ENCODE measurements at places on chromosomes 1 and 21.

DNA sequence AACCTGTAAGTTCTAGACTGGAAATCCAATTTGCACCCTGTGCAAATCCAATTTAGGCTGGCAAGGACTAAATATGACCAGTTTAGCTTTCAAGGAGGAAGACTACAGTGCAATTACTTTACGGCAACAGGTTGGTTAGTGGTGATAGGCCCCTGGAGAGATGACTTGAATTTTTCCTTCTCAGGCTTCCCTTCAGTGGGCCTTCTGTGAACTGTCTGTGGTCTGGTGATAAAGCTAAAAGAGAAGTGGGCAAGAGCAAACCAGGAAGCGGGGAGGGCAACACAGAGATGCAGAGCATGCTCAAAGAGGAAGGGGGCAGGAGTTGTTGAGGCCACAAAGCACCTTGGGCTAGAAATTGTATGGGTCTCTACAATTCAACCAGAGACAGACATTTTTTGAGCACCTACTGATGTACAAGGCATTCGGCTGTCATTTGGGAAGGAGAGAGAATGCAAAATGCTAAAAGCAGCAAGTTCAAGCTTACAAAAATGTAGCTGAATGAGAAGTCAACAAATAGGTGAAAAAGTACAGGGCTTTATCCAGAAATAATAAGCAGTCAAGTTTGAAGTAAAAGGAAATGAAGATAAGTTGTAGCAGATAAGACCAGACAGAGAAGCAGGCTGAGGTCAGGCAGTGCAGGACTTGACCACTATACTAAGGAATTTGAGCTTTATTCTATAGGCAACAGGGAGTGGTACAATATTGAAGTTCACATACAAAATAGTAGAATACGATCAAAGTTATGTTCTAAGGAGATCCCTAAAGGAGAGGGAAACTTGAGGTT, 23.9 kb downstream of the INPP5B start:
- no peak for DNase-seq

- DNase-seq, result no peak
Observed at GRCh38 chr1:161691846-161692245, 15.2 kb upstream of the FCRLA start.

- DNase-seq, result no peak
Observed at GRCh38 chr1:216453777-216454176, 30.5 kb upstream of the USH2A start.

- peak; percentile 23 for DNase-seq
Observed at GRCh38 chr1:27402349-27402754, 9.9 kb downstream of the GPR3 start.

DNA sequence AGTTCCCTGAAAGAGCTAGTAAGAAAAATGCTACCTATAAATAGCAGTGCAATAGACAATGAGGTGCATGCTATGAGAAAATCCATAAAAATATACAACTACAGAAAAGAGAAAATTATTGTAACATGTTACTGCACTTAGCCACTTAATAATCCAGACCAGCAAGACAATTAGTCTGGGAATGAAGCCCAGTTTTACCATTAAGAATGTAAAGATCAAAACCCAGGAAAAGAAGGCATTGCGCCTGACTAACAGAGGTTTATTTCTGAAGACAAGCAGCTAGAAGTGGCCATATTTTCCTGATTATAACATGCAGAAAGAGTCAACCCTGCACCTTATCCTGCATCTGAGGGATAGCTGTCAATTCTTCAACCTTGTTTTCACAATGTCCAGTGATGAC, 276.4 kb upstream of the PRMT6 start:
- no peak for DNase-seq

GRCh38 chr1:162912061-162912667, 51.2 kb upstream of the CCDC190 start:
- DNase-seq, result no peak

GRCh38 chr1:45629035-45629434, 5.2 kb upstream of the CCDC17 start:
- DNase-seq, result no peak

DNA sequence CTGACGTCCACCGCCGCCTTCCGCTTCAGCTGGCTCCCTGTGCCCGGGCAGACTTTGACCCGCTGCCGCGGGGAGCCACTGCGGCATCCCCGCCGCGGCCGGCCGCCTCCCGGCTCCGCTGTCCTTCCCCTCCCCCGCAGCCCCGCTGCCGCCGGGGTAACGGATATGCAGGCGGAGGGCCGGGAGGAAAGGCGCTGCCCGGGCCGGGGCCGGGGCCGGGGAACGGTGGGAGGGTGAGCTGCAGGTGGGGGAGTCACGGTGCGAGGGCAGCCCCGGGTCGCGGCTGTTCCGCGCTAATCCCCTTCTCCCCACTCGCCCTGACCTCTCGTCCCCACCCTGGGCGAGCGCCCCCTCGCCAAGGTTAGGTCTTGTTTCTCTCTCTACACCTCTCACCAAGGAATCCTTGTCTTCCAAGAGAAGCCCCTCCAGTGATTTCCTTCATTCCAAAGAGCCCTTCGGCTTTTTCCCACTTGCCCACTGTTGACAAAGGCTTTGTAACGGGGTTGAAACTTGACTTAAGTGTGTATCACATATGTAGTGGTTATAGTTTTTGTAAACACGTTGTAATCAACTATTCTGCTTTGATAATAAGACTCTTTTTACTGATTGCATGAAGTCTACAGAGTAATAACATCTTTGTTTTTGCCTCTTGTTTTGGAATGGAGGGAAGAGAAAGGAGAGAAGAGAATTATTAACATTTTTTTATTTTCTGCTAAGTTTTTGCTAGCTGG, 669 bp downstream of the XPR1 start:
- peak; percentile 50 for DNase-seq

GRCh38 chr1:204102739-204103430, 30.0 kb downstream of the SOX13 start:
- DNase-seq, result no peak

DNA sequence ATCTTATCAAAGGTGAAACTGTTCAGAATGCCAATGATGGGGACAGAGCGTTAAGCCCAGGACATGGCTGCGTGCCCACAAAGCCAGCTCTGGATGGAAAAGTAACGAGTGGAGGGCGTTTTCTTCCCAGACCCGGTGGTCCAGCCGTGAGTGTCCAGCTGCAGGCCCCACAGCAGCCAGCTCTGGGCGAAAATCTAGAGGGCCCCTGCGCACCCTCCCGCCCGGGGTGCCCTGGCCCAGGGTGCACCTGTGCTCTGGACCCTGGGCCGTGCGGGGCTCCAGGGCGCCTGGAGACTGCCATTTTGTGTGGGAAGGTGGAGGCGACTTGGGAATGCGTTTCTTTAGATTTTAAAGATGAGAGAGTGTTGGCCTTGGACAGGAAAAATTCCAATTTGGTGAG, 58.8 kb downstream of the SKI start:
- no peak for DNase-seq

DNA sequence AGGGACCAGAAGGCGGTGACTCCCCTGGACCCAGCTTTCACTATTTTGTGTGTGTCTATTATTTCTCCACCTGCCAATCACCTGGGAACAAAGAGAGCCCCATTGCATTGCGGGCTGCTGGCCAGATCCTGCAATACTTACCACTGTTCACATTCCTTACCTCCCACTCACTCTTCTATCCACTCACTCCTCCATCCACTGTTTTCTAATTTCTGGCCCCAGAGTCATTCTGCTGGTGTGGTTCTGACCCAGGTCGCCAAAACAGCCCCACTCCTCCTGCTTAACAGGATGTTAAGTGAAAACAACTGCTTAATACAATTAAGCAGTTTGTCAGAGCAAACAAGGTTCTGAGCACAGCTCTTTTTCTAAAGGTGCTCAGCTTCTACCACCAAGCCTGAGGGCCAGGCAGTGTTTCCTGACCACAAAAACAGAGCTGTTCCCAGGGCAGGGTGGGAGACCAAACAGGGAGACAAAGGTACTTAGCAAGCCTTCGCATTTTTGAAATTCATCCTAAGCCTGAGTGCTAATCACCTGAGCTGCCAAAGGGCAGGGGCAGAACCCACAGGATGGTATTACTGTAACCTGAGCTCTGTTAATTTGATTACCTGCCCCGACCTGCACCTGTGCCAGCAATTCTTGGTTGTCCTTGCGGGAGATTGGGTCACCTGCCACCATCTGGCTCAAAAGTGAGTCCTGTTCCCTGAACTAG, 38.5 kb upstream of the EFCAB14 start:
- no peak for DNase-seq

- DNase-seq, result no peak
Observed at GRCh38 chr1:167644551-167644950, 14.5 kb downstream of the RCSD1 start.

DNA sequence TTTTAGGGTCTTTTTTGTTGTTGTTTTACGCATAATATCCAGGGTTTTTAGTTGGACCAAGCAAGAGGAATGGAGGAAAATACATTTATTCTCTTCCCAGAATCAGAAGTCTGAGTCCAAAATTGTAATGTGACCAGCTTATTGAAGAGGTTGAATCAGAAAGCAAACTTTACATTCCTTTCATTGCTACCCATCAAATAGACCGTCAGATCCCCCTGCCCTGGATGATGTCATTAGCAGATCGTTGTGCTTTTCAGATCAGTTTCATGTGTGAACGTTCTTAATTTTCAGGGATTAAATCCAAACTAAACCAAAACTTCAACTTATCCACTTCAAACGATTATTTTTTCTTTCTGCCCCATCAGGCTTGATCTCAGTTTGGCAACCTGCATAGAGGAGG, 85.7 kb upstream of the NGF start:
- no peak for DNase-seq

DNA sequence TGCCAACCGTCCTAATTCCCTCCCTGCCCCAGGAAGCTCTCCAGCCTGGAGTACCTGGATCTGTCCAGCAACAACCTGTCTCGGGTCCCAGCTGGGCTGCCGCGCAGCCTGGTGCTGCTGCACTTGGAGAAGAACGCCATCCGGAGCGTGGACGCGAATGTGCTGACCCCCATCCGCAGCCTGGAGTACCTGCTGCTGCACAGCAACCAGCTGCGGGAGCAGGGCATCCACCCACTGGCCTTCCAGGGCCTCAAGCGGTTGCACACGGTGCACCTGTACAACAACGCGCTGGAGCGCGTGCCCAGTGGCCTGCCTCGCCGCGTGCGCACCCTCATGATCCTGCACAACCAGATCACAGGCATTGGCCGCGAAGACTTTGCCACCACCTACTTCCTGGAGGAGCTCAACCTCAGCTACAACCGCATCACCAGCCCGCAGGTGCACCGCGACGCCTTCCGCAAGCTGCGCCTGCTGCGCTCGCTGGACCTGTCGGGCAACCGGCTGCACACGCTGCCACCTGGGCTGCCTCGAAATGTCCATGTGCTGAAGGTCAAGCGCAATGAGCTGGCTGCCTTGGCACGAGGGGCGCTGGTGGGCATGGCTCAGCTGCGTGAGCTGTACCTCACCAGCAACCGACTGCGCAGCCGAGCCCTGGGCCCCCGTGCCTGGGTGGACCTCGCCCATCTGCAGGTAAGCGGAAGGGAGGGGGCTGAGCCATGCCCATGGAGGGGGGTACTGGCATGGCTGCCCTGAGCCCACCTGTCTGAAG, 16.5 kb downstream of the PODN start:
- DNase-seq, result no peak

DNA sequence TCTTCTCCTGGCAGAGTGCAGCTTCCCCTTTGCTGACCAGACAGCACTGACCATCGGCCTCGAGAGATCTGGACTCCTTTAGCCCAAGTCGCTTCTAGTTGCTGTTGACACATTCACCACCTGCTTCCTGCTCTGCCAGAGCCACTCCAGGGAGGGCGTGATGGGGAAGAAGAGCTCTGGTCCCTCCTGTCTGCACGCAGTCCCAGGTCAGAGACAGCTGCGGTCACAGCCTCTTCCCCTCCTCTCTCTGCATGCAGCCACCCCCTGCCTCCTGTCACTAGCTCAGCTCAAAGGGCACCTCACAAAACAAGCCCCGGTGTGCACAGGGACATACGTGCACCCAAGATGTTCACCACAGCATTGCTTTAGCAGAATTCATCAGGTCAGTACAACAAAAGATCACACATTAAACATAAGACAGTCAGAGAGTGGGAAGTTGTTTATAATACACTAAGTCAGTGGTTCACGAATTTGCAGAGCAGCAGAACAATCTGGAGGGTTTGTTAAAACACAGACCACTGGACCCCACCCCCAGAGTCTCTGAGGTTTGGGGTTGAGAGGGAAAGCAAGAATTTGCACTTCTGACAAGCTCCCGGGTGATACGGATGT, 132.9 kb downstream of the SYF2 start:
- DNase-seq, result peak; percentile 82

GRCh38 chr1:7574121-7575040, 196.7 kb upstream of the VAMP3 start:
- no peak for DNase-seq

GRCh38 chr1:246907472-246907871, 24.3 kb downstream of the AHCTF1 start:
- DNase-seq, result no peak

GRCh38 chr1:160844447-160845232, 18.0 kb downstream of the CD244 start:
- no peak for DNase-seq

DNA sequence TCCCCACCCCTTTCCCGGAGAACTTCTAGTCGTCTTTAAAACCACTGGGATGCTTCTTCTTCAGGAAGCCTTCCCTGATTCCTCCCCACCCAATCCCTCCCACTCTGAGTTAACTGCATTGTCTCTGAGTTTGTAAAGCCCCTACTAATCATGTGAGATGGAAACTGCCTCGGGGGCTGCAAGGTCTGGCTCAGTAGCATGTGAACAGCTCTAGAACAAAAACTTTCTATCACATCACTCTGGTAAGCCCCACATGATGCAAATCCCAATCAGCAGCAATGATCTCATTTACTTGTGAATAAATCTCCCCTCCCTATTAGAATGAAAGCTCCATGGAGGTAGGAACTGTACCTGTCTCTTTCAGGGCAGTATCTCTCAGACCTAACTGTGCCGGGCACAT, 141.0 kb upstream of the JUN start:
- no peak for DNase-seq

DNA sequence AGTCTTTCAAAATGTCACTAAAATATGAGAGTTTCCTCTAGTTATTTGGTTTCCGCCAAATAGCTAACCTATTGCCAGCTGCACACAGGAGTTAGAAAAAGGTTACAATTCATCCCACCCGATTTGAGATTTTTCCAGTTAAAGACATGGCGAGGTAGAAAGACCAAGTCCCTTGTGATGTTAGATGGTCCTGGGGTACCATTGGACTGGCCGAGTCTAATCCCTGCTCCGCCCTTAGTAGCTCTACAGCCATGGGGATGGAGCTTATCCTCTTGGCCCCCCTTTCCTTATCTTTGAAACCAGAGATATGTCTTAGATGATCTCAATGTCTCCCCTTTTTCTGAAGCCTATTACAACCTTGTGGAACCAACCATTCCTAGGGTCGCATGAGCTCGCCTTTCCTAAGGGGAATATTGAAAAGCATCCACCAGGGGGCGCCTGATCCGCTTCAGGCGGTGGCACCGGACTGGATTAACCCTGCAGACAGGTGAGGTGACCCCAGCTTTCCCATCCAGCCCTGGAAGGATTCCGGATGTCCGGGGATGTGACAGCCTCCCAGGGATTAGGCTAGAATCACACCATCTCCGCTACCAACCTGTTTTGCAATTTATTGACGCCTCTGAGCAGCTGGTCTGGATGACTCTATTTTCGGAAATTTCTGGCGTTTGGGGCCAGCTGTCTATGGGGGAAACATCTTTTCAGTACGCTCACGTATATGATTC, 68.3 kb upstream of the SIM2 start:
- peak; percentile 8 for DNase-seq

Data from CD8-positive, alpha-beta T cell (primary cell).